Stimulated activated CD4-positive, alpha-beta T cell treated with anti-CD3 and anti-CD28 coated beads, TNF-alpha, amount 100 ng/mL, for 1 hour (primary cell): ENCODE measurements at places on chromosomes 2 and 18.

- DNase-seq: no peak
Measured at GRCh38 chr2:27171351-27171848, 22.6 kb downstream of the TCF23 start.

- DNase-seq: no peak
Measured at GRCh38 chr2:188369365-188369764, 77.7 kb downstream of the GULP1 start.

GRCh38 chr2:168603439-168603961 is 147.4 kb downstream of the CERS6 start:
- DNase-seq: no peak

DNA sequence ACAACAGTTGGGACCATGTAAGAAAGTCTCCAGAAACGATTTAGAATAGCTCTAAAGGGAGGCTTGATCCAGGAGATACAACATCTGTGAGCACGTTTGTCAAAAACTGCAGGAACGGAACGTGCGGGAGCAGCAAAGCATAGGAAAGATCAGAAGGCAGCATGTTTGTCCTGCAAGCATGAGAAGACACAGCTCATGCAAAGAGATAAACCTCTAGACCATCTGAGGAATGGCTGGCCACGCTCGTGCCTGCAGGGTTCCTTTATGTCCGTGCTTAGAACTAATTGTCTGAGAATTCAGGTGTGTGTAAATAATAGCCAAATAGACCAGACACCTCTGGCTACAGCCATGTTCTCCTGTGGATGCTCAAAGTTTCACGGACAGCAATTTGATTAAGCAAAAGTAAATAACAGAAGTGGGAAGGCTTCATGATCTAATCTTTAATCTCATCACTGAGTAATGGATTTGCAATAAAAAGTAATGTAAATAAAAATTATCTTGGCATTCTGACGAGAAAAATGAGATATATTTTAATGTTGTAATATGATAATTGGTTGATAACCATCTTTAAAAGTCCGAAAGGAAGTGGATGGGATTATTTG is 534.8 kb upstream of the CDH7 start:
- no peak for DNase-seq

DNA sequence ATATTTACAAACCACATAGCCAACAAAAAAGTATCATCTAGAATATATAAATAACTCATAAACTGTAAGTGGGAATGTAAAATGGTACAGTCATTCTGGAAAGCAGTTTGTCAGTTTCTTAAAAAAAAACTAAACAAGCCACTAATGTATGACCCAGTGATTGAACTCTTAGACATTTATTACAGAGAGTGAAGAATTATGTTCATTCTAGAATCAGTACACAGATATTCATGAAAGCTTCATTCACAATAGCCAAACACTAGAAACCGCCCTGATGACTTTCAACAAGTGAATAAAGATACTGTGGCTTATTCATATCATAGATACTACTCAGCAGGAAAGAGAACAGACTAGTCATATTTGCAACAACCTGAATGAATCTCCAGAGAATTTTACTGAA is 1541.5 kb downstream of the LRP1B start:
- no peak for DNase-seq

- no peak for DNase-seq
Measured at GRCh38 chr2:218145124-218145523, 19.3 kb downstream of the CXCR2 start.

- DNase-seq: no peak
Measured at GRCh38 chr2:173087793-173088496, 12.3 kb downstream of the MAP3K20 start.

DNA sequence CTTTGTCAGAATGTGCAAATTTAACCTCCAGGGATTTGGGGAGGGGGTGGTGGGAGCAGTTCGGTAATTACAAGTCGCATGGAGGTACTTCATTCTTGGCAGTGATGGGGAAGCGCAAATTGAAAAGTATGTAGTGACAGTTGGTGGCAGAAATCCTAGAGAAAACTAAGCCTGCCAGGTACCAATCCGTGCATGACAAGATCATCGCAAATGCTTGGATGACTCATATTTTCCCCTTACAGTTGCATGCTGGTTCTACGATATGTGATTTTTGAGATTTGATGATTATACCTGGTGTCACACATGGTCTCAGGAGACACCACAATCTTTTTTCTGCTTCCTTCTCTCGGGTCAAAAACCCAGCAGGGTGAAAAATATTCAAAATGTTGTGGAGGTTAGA is 479.7 kb upstream of the ID2 start:
- no peak for DNase-seq

- no peak for DNase-seq
Measured at GRCh38 chr2:190169221-190170072, 106.9 kb upstream of the MSTN start.

GRCh38 chr18:44893966-44894365 is 213.3 kb downstream of the SETBP1 start:
- DNase-seq: no peak

GRCh38 chr2:127411653-127412369 is 6.4 kb upstream of the PROC start:
- no peak for DNase-seq

DNA sequence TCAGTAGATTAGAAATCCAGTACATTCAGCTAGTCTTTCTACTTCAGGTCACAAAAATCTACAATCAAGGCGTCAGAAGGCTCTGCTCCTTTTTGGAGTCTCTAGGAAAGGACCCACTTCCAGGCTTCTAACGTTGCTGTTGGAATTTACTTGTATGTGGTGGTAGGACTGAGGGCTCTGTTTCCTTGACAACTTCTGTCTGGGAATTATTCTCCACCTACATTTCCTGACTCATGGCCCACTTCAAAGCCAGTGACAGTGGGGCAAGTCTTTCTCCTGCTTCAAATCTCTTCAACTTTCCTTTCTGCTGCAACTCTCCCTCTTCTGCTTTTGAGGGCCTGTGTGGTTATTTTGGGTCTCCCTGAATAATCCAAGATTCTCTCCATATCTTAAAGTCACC is 10.4 kb upstream of the TMX3 start:
- no peak for DNase-seq

DNA sequence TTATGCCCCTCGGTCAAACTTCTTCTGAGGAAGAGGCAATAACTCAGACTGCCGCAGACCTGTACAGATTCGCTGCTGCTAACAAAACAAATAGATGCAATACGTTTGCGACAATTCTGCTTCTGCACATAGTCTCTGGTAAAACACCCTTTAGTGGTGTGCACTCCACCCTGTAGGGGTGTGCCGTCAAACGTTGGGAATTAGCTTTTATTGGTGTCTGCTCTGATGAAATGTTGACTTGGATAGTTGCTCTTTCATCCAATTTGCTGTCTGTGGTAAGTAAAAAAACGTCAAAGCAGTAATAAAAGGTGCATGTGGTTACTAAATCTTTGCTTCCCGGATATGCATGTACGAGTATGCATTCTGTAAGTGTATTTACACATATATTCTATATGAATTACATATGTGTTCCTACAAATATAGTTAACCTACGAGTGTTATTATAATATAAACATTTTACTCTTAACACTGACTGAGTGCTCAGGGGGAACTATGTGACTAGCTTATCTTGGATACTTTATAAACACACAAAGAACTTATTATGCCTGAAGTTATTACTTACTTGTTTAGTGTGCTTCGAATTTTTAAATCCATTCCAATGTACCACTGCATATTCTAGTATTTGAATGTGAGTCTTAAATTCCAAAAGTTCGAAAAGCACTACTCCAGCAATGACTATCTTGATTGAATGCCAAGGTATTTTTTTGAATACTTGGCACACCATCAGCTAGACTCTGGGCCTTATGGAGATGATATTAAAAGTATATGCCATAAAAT is 610.2 kb downstream of the ZEB2 start:
- no peak for DNase-seq

DNA sequence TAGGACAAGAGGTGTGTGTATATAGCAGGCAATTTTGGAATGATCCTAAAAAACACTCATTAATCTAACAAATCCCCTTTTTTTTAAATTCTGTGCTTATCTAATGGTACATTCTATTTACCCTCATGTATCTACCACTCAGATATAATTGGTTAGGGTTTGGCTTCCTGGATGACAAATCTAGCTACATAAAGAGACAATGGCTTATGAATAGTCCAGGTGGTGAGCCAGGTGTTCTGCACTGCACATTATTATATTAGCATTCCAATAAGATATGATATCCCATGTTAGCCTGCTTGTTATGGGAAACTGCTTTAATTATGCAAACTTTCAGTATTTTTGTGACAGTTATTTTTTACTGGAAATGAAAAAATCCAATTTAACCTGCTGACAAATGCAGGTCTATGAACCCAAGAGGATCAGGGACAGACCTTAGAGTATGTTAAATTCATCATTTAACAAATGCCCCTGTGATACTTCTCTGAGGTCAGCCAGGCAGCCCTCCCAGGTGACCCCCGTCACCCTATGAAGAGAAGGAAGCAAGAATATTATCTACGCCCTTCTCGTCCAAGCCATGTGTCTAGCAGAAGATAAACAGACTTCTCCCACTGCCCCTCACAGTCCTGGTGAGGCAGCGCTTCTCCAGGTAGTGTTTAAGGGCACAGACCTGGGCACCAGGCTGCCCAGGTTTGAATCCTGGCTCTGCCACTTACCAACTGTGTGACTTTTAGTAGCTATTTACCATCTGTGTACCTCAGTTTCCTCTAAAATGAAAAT is 83.0 kb downstream of the ADD2 start:
- DNase-seq: no peak

DNA sequence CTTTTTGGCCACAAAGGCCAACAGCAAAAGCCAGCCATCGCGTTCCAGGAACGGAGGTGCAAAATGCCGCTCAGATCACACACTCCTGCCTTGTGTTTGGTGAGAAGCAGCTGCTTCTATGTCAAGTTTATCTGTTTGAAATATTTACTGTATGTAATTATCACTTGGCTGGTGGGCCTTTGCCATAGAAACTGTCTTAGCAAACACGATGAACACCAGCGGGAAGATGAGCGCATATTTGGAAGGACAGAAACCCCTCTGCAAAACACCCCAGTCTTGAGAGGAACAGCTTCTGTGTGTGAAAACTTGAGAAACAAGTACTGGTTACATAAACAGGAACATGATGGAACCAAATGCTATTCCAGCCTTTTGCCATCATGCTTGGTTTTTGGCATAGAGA is 59.7 kb downstream of the SCG2 start:
- DNase-seq: no peak

- no peak for DNase-seq
Measured at GRCh38 chr2:139885921-139886498, 1105.8 kb upstream of the NXPH2 start.

GRCh38 chr2:72127401-72128058 is 20.1 kb downstream of the CYP26B1 start:
- DNase-seq: no peak

DNA sequence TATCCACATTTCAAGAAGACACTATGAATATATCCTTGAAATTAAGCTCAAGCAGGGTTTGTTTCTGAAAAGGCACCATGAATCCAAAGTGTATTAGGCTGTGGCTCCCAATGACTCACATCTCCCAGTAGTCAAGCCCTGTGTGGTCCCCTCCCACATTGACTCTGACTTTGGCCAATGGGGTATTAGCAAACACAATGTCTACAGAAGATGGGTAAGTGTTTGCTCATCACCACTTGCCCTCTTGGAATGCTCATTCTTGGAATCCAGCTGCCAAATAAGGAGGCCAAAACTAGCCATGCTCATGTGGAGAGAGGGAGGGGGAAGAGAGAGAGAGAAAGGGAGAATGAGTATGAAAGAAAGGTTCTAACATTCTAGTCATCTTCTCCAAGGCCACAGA is 490.0 kb downstream of the TXNL1 start:
- no peak for DNase-seq

GRCh38 chr18:7198326-7198725 is 32.6 kb upstream of the LRRC30 start:
- DNase-seq: no peak

GRCh38 chr18:22015156-22015555 is 154.2 kb upstream of the GATA6 start:
- DNase-seq: no peak

DNA sequence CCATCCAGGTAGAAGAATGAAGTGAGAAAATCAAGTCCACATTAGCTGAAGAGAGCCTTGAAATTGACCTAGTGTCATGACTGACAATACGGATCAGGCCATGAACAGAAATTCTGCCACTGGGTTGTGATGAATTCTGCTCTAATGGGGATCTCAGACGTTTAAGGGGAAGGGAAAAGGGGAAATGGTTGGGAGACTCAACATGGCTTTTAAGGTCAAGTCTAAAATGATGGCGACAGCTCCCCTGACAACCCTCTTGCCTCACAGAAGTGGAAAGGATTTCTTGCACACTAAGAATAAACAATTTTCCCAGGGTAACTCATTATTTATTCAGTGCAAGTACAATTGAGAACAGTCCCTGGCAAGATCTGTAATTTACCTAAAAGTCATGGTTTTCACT is 302.5 kb upstream of the ACVR2A start:
- DNase-seq: no peak

- DNase-seq: no peak
Measured at GRCh38 chr18:70636991-70637390, 348.1 kb downstream of the SOCS6 start.

DNA sequence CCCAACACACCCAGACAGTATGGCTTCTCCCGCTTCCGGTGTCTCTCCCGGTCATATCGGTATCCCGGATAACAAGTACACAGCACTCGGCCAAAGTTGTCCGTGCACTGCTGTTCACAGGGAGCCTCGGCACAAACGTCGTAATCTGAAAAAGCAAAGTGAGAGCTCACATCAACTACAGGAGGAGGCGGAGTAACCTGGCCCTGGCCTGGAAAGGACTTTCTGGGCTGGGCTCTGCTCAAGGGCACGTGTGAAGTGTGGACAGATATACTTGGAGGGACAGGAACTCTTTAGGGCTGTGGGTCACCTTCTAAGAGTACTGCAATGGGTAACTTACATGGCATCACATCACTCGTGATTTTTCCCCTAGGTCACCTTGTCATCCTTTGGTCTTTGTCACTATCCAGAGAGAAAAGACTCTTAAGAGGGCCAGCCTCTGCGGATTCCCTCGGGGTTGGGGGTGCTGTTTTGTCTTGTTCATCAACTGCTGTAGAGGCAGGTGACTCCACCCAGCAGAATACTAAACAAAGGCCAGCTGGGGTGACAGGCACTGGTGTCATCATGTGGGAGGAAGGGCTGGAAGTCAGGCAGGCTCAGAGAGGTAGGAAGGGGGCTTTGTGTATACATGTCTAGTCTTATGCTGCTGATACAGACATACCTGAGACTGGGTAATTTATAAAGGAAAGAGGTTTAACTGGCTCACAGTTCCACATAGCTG is 110.6 kb upstream of the LMAN1 start:
- DNase-seq: no peak

DNA sequence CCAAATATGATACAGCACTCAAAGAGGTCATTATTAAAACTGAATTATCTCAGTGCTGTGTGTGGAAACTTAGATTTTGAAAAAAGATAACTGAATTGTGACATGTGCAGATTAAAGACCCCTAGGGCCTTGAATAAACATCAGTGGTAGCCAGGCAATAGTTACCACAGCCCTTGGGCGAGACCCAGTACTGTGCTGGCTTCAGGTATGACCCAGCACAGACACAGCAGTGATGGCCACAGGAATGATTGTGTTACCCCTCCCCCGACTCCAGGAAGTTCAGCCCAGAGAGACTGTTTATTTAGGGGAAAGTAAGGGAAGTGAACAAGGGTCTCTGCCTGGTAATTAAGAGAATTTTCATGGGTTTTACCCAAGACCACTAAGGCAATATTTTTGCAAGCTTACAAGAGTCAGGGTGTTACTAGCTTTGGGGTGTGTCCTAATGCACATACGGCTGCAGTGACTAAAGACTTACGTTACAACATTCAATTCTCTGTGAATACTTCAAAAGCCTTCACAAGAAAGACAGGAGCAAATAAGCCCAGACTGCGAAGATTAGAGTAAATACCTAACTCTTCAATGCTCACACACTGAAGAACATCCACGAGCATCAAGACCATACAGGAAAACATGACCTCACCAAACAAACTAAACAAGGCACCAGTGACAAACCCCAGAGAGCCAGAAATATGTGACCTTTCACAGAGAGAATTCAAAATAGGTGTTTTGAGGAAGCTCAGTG is 28.2 kb upstream of the ITGAV start:
- no peak for DNase-seq
